ENCODE measurements at places on chromosomes 5 and 9. TPM values are rescaled to one million over a fixed set of nuclear protein-coding genes. Genes with fewer than 3 reads are reported as not detected.

The PHYHD1 gene
- total RNA-seq: 2.2 TPM

DNA sequence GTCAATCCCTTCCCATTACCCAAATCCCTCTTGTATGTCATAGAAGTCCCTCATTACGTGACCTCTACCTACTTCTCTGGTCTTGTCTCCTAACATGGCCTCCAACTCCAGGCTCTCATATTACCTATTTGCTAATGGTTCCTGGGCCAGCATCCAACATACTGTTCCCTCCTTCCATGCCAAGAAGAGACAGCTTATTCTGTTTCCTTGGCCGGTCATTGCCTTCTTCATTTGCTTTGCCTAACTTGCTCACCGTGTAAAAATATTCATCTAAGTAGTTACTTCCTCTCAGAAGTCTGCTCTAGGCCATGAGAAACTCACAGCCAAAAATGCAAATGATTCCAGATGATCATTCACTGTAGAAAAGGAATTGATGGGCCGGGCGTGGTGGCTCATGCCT lies 8.9 kb upstream of the IL6ST start:
- DNase-seq: peak; percentile 36

The HARS2 gene
- total RNA-seq: 30.1 TPM

The SLC6A7 gene
- not detected for total RNA-seq

DNA sequence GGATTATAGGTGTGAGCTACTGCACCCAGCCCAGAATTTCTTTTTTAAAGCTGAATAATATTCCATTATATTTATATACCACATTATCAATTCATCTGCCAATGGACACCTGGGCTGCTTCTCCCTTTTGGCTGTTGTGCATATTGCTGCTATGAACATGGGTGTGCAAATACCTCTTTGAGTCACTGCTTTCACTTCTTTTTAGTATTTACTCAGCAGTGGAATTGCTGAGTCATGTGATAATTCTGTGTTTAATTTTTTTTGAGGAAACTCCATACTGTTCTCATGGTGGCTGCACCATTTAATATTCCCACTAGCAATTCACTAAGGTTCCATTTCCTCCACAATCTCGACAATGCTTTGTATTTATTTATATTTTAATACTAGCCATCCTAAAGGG lies 36.1 kb upstream of the KIF4B start:
- peak; percentile 47 for DNase-seq

- DNase-seq: no peak
Measured at GRCh38 chr5:54754878-54755277, 230.5 kb downstream of the ESM1 start.

DNA sequence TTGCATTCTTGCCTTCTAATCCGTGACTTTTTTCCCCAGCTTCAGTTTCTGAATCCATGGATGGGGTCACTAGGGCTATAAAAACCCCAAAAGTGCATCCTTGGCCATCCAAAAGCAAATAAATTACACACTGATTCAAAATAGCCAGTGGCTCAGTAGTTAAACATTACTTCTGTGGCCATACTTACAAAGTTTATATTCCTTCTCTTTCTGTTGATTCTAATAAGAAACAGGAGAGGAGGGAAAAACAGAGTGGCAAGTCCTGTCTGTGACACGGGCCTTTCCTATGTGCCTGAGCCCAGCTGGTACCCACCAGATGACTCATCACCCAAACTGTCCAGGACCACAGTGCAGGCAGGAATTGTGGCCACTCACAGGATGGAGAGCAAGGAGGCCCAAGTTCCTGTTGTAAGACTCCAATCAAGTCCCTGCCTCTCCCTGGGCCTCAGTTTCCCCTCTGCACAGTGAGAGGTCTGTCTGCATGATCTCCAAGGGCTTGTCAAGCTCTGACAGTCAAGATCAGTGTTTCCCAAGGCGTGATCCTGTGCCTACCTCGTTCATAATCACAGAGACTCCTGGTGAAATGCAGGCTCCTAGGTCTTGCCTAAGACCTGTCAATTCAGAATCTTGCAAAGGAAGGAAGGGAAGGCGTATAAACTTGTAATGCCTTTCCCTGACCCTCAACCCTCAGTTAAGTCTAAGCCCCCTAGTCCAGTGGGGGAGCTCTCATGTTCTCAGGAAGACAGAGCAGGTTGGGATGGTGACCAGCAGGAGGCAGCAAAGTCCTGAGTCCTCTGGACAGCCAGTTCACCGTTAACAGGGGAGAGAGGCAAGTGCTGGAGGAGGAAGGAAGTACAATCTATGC lies 29.5 kb downstream of the TNIP1 start:
- DNase-seq: peak; percentile 75

- DNase-seq: no peak
Measured at GRCh38 chr5:157801-158200, 33.5 kb upstream of the LRRC14B start.

The PCDHA2 gene
- total RNA-seq: not detected

- DNase-seq: no peak
Measured at GRCh38 chr9:126617823-126618165, 4.1 kb downstream of the LMX1B start.

- DNase-seq: no peak
Measured at GRCh38 chr5:129622531-129622930, 125.4 kb upstream of the MINAR2 start.

DNA sequence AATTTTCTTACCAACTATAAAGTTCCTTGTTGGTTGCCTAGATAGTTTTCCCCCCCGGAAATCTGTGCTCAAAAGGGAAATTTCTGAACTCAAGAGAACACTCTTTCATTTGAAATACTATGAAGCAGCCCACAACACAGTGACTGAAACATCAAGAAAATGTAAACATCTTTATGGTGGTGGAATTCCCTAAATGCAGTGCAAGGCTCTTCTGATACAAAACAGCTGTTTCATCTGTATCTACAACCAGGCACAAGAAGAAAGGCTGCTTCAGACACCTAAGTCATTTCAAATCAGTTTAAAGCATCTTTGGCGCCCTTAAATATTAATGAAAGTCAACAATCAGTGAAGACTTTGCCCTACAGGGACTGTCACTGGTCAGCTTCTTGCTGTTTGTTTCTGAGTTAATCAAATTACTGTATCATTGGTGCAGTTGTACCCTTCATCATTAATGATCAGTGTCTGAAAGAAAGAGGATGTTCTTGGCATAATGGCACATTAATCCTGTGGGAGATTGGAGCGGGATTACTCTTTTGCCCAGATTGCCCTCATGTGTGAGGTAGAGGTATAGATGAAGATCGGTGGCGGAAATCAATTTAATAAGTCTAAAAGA lies 947.0 kb downstream of the NR2F1-AS1 start:
- peak; percentile 71 for DNase-seq

The SPATA9 gene
- 0.83 TPM for total RNA-seq

The CMYA5 gene
- 0.90 TPM for total RNA-seq

The P4HA2 gene
- 225 TPM for total RNA-seq

GRCh38 chr9:35960039-35960655 lies 2.2 kb upstream of the OR2S2 start:
- peak; percentile 92 for DNase-seq

The NTRK2 gene
- under 0.01 TPM for total RNA-seq

DNA sequence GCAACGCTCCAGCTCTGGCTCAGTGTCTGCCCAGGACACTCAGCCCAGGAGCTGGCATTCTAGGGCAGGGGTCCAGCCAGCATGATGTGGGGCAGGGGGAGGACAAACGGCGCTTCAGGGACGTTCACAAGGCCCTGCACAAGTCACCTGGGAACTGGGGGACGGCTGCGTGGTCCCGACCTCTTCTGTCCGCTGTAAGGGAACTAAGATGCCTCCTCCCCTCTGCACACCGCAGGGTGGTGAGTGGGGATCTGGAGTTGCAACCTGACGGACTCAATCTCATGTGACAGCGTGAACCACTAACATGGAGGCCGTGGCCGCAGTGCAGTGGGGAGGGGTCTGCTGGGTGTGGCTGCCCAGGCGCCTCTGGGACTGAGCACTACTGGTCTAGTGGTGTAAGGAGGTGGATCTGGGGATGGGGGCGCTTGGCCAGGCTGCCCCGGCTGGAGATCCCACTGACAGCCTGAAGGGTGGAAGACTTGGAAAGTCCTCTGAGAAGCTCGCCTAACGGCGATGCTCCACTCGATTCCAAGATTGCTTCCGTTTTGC lies 88.0 kb upstream of the RAPGEF1 start:
- no peak for DNase-seq

The RIGI gene
- total RNA-seq: 18.1 TPM

DNA sequence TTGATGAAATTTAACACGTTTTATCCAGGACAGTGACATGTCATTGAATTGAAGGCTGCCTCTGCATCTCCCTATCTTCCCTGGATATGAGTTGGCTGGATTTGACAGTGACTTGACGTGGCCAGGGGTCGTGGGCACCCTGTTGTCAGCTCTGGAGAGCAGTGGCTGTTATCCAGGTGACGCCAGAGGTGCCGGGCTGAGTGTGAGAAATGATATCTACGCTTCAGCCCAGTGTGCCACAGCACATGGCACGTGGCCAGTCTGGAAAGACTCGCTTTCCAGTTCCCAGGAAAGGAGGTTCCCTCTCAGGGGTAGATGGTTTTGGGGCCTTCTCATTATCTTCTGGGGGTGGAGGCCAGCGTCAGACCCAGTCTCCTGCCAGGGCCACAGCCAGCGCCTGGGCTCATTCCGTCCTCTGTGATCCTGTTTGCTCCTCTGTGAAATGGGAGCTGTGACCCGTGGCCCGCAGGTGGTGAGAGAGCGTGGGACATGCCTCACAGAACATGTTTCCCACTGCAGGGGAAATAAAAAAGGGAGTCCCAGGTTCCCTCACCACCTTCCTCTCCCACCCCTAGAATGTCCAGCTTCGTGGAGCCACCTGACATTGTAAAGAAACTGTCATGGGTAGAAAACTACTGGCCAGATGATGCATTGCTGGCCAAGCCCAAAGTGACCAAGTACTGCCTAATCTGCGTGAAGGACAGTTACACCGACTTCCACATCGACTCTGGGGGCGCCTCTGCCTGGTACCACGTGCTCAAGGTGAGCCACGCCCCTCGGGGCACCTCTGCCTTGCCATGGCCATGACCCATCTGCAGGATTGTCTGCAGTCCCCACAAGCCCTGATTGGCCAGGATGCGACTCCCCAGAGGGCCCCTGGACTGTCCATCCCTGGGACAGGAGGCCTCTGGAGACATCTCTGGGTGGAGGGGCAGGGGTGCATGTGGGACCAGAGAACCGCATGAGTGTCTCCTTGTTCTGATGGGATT lies 76.5 kb downstream of the PHF2 start:
- no peak for DNase-seq

GRCh38 chr5:57499262-57500050 lies 16.8 kb upstream of the ACTBL2 start:
- DNase-seq: peak; percentile 69

DNA sequence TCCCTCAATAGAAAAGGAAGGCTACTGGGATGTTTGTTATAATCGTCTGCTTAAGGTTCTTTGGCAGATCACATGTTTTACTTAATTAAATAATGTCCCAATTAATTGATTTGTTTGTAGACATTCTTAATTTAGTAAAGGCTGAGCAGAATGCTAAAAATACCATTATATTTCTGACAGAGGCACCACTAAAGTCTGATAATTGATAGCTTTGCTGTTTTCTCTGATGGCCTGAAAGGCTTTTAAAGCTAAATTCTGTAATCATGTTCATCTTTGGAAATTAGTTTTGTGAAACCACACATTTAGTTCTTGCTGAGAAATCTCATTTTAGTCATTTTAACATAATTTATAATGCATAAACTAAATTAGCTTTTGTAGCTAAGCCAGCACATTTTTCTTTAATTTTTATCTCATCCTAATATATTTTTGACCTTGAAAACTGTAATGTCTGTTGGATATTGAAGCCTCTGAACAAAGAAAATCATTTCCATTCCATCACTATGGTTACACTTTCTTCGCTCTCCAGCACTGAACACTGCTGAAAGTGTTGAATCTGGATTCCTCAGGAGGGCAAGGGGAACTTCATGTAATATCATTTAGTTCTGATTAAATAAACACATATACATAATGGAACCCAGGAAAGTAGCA lies 329.4 kb downstream of the ELAVL2 start:
- DNase-seq: no peak

The LRRC26 gene
- not detected for total RNA-seq

GRCh38 chr9:127862075-127863011 lies 7.9 kb upstream of the ENG start:
- no peak for DNase-seq

The ACSL6 gene
- not detected for total RNA-seq

DNA sequence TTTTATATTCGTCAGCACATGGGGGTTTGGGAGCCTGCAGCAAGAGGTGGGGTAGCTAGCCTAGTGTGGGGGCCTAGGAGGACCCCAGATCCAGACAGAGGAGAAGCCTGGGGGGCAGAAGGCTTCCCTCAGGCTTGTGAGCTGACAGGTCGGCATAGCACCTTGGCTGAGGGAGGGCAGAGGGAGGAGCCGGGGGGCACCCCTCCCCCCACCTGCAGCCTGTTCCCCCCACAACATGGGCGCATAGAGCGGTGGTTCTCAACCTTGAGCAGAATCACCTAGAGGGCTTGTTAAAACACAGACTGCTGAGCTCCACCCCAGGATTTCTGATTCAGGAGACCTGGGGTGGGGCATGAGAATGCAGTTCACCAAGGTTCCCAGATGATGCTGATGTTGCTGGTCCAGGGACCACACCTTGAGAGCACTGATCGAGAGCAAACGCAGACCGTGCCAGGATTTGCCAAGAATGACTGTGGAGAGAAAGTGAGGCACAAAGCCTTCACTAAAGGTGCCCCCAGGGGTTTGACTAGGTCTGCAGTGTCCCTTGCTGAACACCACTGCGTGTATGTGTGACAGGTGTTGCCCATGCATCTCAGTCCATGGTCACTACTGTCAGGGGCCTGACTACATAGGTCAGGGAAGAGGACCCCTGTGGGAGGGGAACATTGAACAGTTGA lies 163.3 kb downstream of the MACROH2A1 start:
- DNase-seq: no peak

The GFI1B gene
- total RNA-seq: not detected

The GAS1 gene
- total RNA-seq: 3.1 TPM

DNA sequence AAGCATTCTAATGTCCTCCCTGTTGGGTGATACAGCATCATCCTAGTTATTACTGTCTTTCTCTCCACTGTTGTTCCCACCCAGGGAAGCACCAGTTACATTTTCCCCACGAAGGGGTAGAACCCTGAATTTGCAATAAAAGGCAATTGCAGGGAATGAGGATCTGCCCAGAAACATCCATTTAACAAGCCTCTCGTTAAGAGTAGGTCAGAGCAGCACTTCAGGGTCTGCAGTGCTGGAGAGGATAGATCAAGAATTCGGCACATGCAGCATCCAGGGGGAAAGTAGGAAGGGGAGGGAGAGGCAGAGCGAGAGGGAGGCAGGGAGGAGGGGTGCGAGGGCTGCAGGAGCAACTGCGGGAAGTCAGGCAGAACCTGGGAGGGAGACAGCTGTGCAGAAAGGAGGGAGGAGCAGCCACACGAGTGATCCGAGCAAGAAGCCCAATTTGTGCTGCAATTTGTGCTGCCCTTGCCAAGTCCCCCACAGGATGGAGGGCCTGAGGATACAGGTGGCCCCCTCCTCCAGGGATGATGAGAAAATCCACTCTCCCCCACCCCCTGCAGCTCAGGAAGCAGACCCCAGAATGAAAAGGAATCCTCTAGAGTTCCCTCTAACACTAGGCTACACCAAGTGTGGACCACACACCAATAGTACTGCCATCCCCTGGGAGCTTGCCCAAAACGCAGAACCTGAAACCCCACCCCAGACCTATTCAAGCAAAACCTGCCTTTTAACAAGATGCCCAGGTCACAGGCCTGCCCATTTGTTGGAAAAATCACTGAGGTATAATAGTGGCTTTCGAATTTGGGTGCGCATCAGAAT lies 62.2 kb downstream of the EPB41L4B start:
- no peak for DNase-seq

GRCh38 chr9:114029311-114030170 lies 48.6 kb downstream of the AMBP start:
- DNase-seq: no peak

The ZNF462 gene
- total RNA-seq: 18.8 TPM

The IL3 gene
- not detected for total RNA-seq

The ALDH1A1 gene
- total RNA-seq: not detected
